ENCODE measurements at places on chromosomes 7 and 10. TPM values are rescaled to one million over a fixed set of nuclear protein-coding genes. Genes with fewer than 3 reads are reported as not detected.
A peak's percentile ranks its signal among the peaks of the same experiment; 100 is the strongest.

DNA sequence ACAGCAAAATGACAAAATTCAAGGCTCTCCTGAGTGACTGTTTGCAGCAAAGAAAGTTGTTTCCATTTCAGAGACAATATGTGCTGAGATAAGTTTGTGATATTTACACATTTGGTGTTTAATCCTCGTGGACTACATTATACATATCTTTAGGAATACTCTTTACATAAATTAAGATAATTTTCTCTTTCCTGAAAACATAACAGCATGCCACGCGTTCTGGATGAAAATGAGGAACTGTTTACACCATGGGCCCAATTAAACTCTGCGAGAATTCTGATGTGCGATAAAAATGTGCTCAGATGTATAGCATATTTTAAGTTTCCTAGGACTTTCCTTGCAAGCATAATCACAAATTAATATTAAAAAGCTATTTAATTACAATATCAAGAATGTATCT, 26.4 kb downstream of the PTPRE start:
- no peak for DNase-seq

- no peak for DNase-seq
Observed at GRCh38 chr7:152664636-152665035, 11.3 kb downstream of the XRCC2 start.

DNA sequence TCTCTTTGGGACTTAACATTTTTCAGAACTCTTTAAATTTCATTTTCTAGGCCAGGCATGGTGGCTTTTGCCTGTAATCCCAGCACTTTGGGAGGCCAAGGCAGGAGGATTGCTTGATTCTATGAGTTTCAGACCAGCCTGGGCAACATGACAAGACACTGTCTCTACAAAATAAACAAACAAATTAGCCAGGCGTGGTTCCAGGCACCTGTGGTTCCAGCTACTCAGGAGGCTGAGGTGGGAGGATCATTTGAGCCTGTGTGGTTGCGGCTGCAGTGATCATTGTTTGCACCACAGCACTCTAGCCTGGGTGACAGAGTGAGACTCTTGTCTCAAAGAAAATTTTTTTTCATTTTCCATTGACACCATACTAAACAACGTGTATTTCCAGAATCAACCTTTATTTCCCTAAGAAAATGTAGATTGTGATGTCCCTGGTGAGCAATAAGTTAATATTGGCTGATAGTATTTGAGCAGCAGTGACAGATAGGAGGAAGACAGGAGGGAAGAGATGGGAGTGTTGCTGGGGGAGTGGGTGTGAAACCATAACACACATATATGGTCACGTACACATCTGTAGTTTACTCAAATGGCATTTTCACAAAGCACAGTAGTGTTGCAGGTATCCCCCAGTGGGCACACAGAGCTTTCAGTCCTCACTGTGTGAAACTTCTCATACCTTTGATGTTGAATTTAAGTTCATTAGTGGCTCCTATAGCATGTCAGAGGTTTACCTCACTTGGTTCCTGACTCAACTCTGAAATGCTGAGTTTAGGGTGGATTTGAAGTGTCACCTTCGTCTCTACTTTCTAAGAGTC, 205.6 kb downstream of the AUTS2 start:
- DNase-seq: no peak

- DNase-seq: no peak
Observed at GRCh38 chr7:94295850-94296249, 98.8 kb upstream of the COL1A2 start.

GRCh38 chr7:147885869-147886268, 704.7 kb upstream of the C7orf33 start:
- no peak for DNase-seq

DNA sequence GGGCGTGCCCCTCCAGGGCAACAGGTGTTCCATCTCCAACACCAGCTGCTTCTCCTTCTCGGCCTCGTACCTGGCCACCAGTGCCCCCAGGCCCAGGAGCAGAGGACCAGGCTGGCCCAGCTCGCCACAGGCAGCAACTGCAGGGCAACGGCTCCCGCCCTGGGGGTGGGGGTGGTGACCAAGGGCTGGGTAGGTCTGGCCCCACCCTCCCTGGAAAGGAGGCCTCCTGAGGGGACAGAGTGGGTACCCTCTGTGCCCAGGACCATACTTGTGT, 22.1 kb upstream of the DRGX start:
- no peak for DNase-seq

- DNase-seq: no peak
Observed at GRCh38 chr10:43808136-43808535, 159.5 kb upstream of the ZNF32 start.

GRCh38 chr7:143487566-143487965, 9.9 kb downstream of the TAS2R41 start:
- peak; percentile 59 for DNase-seq

DNA sequence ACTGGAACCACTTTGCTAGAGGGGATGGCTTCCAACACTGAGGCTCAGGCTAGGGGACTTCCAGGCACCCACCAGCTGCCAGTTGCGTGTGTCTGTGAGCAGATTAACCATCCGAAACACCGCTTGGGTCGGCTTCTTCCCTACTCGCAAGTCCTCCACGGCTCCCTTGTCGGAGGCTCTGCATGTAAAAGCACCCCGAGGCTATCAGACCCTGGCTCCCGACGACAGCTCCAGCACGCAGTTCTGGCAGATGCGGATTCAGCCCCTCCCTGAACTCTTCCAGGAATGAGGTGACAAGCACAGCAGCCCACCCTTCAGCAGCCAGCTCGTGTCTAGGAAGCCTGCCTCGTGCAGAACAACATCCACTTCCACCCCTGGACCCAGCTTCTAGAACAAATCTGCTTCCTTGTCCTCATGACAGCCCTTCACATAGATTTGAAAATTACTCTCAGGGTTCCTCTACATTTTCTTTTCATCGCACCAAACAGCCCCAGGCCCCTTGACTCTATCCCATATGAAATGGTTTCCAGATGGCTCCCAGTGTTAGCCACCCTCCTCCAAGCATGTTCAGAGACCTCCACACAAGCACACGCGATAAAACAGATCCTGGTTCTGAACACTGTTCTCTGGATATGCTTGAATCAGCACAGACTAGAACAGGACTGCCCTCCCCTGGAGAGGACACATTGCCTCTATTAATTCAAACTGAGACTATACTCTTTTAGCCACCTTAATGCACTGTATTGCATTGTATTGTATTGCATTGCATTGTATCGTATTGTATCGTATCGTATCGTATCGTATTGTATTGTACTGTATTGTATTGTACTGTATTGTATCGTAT, 44.6 kb downstream of the SLIT1 start:
- no peak for DNase-seq

- no peak for DNase-seq
Observed at GRCh38 chr7:101905203-101905865, 87.9 kb downstream of the CUX1 start.

DNA sequence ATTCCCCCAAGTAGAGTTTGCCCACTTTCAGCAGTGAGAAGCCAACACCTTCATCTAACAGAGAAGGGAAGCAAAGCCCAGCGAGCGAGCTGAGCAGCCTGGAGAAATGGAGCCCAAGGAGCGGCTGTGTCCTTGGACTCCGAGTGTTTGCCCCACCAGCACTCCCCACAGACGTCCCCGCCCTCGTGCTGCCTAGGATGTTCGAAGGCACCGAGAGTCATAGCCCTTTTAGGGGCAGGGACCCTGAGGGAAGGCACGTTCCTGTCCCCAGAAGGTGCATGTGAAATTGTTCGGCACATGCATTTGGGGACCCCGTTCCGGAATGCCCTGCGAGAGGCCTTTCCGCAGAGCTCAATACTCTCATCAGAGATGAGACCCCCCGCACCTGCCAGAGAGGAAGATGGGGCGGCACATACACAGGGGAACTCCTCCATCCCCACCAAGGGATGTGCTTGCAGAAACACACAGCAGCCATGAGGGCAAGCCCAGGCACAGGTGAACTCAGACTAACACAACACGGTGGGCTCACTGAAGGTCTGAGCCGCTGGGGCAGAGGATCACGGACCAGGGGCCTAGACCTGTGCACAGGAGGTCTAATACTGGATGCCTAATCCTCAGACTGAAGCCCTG, 131.0 kb downstream of the DLG5 start:
- no peak for DNase-seq

- no peak for DNase-seq
Observed at GRCh38 chr7:105794741-105795729, 81.4 kb downstream of the ATXN7L1 start.

- DNase-seq: peak; percentile 62
Observed at GRCh38 chr7:101538596-101539459, 90.3 kb downstream of the MYL10 start.

DNA sequence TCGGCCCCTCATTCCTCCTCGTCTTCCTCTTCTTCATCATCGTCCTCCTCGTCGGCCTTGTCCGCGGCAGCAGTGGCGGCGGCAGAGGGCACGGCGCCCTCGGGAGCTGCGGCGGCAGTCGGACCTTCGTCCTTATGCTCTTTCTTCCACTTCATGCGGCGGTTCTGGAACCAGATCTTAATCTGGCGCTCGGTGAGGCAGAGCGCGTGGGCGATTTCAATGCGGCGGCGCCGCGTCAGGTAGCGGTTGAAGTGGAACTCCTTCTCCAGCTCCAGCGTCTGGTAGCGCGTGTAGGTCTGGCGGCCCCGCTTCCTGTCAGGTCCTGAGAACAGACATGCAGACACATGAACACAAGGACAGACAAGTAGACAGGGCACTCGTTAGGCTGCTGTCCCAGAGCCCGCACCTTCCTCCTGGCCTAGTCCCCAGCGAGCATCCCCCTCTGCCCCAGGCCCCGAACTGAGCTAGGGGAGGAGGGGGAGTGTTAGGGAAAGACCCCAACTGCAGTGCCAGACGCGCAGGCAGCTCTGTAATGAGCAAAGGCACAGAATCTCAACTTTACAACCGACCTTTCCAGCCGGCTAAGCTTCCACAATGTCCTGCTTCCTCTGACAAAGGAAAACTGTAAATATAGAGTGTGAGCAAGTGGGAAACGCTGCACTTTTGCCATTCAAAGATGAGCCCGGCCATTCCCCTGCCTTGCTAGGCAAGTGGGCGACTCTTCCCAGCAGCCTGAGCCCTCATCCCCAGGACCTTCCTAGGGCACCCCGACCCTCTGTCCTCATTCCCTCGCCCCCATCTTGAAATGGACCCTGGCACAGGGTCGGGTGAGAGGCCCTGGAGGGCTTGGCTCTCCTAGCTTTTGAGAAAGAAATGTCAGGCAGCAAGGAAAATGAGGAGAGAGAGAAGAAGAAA, 1.3 kb downstream of the HOXA7 start:
- peak; percentile 53 for DNase-seq

- DNase-seq: no peak
Observed at GRCh38 chr7:99398891-99399445, 9.4 kb downstream of the PDAP1 start.

DNA sequence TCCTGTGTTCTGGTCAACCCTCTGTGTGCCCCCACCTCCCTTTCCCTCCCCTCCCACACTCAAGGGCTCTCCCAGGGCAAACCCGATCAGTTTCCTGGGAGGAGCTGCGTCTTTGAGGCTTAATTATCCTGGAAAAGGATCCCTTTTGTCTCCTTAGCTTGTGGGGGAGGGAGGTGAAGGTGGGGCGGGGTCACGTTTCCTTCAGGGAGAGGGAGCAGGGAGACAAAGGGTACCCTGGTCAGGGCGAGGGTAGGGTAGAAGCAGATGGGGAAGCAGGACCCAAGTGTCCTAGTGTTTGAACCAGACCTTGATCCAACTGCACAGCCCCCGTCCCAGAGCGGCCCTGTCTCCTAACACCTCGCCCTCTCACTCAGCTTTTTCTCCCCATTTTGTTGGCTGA, 90.1 kb downstream of the HIF1AN start:
- no peak for DNase-seq

DNA sequence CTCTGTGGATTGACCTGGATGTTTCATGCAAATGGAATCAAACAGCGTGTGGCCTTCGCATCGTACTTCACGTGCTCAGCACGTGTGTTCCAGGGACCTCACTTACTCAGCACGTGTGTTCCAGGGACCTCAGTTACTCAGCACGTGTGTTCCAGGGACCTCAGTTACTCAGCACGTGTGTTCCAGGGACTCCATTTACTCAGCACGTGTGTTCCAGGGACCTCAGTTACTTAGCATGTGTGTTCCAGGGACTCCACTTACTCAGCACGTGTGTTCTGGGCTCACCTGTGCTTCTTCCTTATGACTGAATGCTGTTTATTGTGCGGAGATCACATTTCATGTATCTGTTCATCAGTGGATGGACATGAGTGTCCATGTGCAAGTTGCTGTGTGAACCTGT, 22.0 kb downstream of the INPP5A start:
- no peak for DNase-seq

The EVX1 gene
- total RNA-seq: not detected

The DUSP5 gene
- 6.2 TPM for total RNA-seq

The NUTM2B gene
- total RNA-seq: 0.79 TPM

The DKK1 gene
- total RNA-seq: not detected

The ABCB1 gene
- total RNA-seq: 109 TPM

The DNMBP gene
- total RNA-seq: 38.5 TPM

The AKR1E2 gene
- total RNA-seq: 6.4 TPM

The PNLIPRP2 gene
- total RNA-seq: not detected

The TET1 gene
- total RNA-seq: 1.5 TPM

The DRGX gene
- total RNA-seq: 0.37 TPM

Measured in transverse colon (tissue), 4 donors.